Non-pigmented ciliary epithelial cell (primary cell): ENCODE measurements at places on chromosomes 11 and 22.

DNA sequence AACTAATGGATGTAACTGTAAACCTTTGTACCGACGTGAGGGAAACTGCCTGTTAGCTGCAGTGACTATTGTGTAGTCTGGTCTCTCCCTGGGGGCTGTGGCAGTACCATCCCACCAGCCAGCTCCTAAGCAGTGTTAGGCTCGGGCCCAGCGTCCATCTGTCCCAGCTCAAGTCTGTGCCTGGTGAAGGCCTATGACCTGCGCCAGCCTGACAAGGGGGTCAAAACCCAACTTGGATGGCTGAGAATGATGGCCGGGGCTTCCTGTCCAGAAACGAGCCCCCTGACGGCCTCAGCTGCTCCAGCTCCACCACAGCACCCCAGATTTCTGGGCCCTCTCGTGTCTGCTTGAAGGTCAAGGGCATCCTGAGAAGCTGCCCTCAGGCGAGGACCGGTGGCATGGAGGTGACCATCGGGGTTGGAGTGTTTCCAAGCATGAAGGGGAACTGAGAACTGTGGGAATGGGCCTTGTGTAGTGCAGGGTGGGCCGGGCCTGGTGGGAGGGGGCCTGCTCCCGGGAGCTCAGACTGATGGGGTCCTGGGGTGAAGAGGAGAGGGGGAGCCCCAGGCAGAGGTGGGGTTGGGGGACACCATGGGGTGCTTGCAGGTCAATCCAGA is 14.3 kb upstream of the SPI1 start:
- DNase-seq: no peak

DNA sequence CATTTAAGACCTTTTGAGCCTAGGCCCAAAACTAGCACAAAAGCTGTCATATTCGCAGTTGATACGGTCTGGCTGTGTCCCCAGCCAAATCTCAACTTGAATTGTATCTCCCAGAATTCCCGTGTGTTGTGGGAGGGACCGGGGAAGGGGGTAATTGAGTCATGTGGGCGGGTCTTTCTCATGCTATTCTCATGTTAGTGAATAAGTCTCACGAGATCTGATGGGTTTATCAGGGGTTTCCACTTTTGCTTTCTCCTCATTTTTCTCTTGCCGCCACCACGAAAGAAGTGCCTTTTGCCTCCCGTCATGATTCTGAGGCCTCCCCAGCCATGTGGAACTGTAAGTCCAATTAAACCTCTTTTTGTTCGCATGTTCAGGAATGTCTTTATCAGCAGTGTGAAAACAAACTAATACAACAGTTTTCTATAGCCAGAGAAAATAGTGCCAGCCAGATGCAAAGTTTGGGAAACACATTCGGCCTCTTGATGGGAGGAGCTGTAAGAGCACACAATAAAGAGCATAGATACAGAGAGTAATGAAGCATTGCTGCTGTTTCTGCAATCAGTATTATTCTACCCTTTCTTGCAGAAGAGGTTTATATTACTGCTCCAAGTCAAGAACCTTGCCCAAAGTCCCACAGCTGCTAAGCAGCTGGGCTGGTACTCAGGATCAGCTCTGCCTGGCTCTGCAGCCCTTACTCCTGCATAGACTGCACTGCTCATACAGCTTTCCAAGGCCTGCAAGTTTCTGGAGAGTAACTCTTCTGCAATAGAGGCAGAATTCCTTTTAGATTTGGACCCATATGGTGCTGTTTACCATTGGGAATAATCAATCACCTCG is 2.0 kb upstream of the ZNF195 start:
- no peak for DNase-seq

DNA sequence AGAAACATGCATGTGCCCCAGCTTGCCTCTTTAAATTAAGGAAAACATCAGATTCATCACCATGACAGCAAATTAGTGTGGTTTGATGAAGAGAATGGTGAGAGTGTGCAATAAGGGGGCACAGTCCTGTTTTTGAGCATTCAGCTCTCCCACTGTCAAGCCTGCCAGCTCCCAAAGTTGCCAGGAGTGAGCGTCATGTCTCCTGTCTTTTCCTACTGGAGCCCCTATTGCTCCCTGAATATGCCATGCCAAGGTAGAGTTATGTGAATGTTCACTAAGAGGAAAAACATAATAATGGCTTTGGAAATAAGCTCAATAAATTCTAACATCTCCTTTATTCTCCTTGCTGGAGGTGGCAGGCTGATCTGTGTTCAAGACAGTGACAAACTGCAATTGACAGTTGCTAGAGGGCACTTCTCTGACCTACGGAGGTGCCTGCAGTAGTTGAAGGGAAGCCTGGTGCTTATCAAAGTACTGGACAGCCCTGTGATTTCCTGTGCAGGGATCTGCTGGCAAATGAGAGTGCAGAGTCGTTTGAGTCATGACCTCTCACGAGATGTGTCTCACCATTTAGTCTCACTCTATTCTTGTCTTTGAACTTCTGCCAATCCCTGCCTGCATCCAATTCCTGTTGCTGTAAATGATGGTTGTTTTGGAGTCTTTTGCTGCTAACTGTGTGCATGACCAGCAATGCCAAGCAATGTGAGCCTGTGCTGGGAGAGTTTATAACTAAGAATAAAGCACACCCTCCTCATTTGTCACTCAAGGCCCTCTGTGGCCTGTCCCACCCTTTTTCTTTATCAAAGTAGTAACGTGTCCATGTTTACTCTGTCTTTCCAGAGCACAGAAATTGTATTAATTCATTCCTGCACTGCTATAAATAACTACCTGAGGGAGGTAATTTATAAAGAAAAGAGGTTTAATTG is 34.8 kb downstream of the MRGPRX2 start:
- DNase-seq: no peak

DNA sequence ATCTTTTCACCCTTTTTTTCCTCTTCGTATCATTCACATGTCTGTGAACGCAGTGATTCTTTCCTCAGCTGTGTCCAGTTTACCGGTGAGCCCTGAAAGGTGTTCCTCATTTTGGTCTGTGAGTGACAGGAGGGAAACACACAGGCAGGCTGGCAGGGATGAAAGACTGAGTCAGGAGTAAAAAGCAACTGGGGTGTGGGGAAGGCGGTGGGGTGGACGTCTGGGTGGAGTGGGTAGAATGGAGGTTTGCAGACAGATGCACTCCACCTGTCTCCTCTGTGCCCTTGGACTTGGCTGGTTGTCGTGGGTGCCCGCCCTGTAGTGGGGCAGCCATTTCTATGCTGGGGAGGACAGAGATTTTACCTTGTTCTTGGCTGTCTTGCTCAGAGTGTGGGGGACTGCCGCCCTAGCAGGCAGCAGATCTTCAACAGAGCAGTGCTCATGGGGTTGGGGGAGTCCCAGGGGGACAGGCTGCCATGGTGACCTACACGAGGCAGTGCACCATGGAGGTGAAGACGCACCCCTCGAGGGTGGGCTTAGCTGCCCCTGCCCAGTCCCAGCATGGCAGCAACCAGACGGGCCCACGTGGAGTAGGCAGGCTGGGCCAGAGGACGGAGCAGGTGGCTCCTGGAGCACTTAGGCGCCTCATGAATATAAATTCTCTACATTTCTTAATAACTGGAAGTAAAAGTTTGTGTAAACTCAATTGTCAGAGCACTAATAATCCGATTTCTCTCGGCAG is 603.7 kb downstream of the TBC1D22A start:
- DNase-seq: no peak

GRCh38 chr22:30572840-30573593 is 1.4 kb downstream of the GAL3ST1 start:
- no peak for DNase-seq

GRCh38 chr11:75356613-75357012 is 5.2 kb upstream of the ARRB1 start:
- DNase-seq: no peak

GRCh38 chr11:44226490-44226889 is 83.4 kb downstream of the ALX4 start:
- DNase-seq: no peak

DNA sequence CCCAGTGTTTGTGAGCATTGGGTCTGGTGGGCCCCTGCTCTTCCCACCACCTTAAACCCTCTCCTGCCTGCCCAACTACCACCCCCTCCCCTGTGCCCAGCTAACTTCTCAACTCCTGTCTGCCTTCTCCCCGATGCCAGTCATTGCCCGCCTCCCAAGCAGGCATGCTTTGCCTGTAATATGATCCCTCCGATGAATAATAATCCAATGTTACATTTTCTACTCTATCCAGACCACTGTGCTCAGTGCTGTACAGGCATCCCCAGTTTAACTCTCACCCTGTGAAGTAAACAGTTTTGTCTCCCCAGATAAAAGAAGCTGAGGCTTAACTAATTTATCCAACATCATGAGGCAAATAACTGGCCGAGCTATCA is 35.5 kb upstream of the OLFML1 start:
- no peak for DNase-seq

DNA sequence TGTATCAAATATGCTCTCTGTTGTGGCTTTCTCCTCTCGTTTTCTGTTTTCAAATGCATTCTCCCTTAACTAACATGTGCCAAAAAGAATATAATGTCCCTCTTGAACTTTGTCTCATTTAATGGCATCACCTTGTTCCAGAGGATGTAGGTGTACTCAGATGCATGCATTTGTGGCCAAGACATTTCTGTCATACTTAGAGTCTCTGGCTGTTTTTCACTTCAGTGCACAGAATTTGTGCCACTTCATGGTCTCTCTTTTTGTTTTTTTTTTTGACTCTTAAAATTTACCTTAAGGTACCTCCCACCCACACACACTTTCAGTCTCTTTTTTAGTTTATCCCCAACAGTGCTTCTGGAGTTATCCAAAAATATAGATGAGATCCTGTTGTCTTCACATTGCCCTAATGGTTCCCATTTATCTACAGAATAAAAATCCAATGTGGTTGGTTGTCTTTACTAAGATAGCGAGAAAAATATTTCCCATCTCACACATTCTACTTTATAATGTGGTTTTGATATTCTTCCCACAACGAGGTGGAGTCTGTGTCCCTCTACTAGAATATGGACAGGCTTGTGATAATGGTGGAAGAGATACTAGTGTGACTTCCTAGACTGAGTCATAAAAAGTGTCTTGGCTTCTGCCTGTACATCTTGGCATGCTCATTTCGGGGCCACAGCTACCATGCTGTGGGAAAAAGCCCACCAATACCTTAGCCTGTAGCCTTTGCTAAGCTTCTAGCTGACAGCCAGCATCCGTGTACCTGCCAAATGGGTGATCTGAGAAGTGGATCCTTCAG is 125.8 kb downstream of the DDX10 start:
- no peak for DNase-seq

DNA sequence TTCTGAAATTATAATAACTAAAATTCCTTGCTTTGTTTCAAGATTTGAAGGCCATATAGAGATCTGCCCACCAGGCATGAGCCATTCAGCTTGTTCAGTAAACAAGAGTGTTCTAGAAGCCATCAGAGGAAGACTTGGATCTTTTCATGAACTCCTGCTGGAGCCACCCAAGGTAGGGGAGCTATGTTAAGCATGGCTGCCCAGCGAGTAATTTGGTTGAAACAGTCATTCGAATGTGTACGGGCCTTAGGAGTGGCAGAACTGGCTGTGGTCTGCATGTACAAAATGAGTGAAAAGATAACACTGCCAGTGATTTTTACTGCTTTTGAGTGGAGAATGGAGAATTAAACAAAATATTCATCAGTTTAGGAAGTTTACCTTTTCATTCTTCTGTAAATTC is 103.7 kb downstream of the PPP6R3 start:
- DNase-seq: no peak

DNA sequence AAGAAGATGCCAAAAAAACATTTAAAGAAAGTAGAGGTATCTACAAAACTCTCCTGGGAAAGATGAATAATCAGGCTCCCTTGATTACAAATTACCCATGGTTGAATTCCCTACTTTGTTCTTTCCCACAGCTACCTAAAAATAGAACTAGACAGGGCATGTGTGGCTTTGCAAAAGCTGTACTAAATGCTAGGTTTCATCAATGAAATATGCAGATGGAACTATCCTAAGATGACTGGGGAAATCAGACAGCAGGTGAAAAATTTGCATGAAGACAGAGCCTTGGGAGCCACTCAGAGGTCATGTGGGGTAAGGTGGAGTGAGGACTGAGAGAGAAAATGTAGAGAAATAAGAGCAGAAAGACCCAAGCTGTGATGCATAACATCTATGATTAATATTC is 14.7 kb downstream of the LAYN start:
- DNase-seq: peak; percentile 68

GRCh38 chr11:33655842-33656600 is 44.6 kb downstream of the C11orf91 start:
- no peak for DNase-seq

GRCh38 chr22:44483878-44484277 is 14.2 kb downstream of the RTL6 start:
- no peak for DNase-seq

GRCh38 chr11:68312780-68313573 is 586 bp downstream of the LRP5 start:
- no peak for DNase-seq

GRCh38 chr11:117010808-117011540 is 87.3 kb downstream of the SIK3 start:
- DNase-seq: peak; percentile 75
